ENCODE measurements at places on chromosomes 2 and 18.

DNA sequence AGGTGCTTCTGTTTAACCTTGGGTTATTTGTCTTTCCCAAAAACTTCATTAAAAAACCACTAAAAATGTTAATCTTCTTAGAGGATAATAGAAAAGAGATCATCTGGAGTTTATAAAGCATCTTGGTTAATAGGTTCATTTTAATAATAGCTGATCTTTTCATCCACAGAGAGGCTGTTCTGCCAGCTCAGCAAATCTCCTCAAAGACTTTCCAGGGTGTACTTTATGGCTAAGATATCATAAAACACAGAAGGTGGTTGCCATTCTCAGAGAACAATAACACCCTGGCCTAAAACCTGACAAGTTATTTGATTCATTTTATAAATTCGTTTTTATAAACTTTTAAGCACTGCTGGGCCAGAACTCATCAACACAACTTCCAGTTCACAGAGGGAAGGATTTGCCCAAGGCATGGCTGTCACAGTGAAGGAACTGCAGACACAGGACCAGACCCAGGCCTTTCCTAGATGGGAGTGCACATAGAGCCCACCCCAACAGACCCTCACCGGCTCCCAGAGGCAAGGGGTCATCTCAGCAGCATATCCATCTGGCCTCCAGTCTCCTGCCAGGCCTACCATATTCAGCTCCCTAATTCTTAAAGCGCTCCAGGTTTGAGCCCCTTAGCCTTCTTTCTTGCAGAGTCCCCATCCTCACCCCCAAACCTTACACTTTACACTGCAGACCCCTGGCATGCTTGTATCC lies 203.4 kb upstream of the RAB6C start:
- no peak for DNase-seq

DNA sequence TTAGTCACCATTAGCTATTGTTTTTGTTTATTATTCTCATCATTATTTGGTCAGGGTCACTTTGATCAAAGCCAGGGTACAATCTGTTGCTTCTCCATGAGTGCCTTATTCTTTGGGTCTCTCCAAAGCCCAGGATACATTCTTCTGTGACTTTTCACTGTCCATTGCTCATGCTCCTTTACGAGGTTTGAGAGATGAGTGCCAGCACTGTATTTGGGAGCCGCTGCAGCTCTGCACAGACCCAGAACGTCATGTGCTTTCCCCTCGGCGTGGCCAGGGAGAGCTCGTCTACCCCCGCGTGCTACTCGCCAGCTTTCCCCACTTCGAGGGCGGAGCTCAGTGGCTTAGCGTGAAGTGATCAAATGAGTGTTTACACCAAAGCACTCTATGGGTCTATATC lies 123.7 kb downstream of the COL6A3 start:
- no peak for DNase-seq

DNA sequence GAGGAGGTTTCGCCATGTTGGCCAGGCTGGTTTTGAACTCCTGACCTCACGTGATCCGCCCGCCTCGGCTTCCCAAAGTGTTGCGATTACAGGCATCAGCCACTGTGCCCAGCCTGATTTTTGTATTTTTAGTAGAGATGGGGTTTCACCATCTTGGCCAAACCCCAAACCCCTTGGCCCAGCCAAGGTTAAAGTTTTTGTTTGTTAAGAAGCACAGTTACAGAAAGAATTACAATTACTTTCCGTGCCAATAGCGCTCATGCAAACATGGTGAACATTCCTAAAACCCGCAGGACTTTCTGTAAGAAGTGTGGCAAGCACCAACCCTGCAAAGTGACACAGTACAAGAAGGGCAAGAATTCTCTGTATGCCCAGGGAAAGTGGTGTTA lies 26.1 kb downstream of the ITSN2 start:
- no peak for DNase-seq

- DNase-seq, result no peak
Measured at GRCh38 chr2:239819091-239819973, 205.8 kb downstream of the NDUFA10 start.

- DNase-seq, result no peak
Measured at GRCh38 chr18:12373771-12374116, 3.3 kb downstream of the AFG3L2 start.

GRCh38 chr2:200266406-200266805 lies 40.1 kb upstream of the SPATS2L start:
- DNase-seq, result no peak

DNA sequence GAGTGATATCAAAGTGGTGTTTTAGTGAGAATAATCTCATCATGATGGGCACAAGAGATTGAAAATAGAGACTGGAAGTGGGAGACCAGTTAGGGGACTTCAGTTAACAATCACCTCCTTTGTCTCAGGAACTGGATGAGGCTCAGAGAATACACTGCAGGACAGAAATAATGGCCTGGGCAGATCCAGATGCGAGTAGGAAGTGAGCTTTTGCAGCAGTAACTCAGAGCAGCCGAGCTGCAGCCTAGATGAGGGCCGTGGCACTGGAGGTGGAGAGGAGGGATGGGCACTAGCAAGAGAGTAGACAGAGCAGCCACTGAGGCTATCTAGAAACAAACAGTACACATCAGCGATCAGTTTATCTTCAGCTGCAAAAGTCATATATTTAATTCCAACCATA lies 48.6 kb downstream of the CYB5A start:
- no peak for DNase-seq

GRCh38 chr2:43293744-43294695 lies 67.6 kb upstream of the ZFP36L2 start:
- no peak for DNase-seq

- no peak for DNase-seq
Measured at GRCh38 chr2:187302116-187302515, 145.9 kb downstream of the CALCRL start.

- no peak for DNase-seq
Measured at GRCh38 chr2:10688921-10689807, 611 bp downstream of the NOL10 start.

DNA sequence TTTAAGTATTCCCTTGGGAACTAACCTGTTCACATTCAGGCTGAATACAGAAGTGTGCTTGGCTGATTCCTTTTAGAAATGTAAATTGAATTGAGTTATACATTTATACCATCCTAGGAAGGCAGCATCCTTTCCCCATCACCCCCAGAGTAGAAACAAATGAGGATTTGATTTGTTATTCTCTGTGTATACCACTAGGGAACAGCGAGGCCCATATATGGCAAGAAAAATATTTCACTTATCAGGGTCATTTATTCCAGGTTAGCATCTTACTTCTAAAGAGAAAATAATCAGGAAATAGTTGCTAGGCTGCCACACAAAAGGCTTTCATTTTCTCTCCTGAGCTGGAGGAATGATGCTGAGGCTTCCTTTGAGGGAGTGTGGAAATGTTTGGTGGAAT lies 516.9 kb downstream of the PIK3C3 start:
- DNase-seq, result no peak

DNA sequence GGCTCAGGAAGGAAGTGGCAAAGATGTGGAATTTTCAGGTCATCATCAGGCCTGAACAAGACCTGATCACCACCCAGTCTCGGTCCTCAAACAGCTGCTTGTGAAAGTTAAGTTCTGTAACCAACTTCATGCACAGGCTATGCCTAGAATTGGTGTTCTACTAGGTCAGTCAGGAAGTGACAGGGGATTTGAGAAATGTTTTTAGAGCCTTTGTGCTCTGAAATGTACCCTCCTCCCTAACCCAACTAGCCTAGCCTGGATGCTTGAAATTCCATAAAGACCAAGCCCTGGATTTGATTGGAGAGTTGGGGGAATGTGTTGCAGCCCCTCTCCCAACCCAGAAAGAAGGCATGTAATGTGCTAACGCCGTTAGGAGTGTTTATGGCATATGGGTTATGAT lies 63.3 kb downstream of the TGOLN2 start:
- DNase-seq, result no peak

DNA sequence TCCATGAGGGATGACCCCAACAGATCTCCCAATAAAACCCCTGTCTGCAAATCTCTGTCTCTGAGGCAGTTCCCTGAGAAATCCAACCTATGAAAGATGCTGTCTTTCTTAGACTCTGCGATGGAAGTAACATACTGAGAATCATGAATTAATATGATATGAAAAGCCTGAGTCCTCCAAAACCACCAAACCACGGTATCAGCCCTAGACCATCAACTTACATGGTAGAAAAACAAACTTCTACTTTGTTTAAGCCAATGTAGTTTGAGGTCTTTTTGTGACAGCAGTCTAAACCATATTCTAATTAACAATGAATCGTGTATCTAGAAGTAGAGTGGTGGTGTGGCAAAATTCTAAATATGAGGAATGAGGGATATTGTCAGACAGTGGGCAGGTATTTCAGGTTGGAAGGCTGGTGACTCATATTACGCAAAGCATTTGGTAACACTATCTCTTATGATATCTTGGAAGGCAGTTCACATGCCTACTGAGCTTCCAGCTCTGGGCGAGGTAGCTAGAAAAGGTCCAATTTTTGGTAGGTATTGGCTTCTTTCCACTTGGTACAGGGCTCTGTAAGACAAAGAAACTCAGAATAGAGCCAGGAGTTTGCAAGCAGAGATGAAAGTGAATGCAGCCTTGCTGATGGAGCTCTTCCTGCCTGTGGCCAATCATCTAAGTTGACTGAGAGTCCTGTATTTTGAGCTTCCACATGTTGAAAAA lies 215.8 kb downstream of the ZFP36L2 start:
- DNase-seq, result no peak

DNA sequence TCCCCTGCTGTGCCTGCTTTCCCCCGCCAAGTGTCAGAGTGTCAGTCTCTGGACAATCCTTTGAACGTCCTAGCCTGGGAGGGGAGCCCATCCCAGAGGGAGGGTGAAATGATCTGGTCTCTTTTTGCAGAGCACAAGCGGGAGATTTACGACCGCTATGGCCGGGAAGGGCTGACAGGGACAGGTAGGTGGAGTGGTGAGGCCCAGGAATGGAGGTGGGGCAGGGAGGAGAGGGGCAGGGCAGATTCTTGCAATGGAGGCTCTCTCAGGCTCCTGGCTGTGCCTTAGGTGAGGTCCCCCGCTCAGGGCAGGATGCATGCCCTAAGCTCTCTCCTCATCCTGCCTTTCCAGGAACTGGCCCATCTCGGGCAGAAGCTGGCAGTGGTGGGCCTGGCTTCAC lies 2.4 kb downstream of the DNAJB2 start:
- DNase-seq, result no peak

GRCh38 chr18:57063601-57064103 lies 83.2 kb upstream of the BOD1L2 start:
- no peak for DNase-seq

GRCh38 chr2:4882421-4882820 lies 809.8 kb upstream of the SOX11 start:
- DNase-seq, result no peak

- no peak for DNase-seq
Measured at GRCh38 chr2:42792583-42793333, at the start of gene HAAO. HAAO (minus strand) TSS chr2:42792583; CDS start chr2:42792536, 47 bp downstream.

DNA sequence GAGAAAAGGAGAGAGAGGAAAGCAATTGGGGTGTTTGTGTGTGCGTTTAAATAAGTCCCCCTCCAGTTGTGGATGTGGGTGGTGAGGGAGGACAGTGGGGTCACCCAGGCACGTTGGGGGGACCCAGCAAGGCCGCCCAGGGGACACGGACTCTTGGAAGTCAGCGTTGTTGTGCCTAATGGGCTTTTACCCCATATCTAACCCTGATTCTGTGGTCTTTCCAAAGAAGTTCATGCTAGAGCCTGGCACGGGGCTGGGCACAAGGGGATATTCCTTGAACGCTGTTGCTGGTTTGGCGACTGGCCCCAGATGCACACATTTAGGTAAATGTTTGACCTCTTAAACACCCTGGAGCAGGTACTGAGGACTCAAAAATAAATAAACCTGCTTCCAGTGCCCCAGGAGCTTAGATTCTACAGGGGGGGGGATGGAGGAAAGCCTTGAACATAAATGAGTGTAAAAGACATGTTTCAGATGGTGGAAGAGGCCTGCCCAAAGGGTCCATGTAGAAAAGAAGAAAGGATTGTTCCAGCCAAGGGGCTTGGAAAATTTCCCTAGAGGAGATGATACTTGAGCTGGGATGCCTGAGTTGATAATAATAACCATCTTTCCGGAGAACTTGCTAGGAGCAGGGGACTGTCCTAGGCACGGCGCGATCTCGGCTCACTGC lies 97.7 kb upstream of the SIX3 start:
- DNase-seq, result no peak

DNA sequence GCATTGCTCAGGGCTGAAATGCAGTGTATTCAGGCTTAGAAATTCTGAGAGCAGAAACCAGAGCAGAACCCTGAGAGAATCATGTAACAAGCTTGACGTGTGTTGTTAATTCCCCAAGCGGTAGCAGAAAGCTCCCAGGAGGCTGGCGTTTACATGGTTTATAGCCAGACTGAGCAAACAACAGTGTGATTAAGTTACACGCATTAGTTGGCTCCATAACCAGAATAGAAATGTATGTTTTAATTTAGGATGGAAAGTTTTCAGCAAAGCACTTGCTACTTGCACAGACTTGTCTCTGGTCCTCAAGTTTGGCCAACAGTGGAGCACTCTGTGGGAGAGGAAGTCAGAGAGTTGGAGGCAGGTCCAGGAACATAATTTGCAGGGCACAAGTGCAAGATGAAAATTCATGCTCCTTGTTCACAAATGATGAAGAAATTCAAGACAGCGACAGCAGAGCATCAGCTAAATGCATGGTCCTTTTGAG lies 69.3 kb downstream of the MAPK4 start:
- no peak for DNase-seq

DNA sequence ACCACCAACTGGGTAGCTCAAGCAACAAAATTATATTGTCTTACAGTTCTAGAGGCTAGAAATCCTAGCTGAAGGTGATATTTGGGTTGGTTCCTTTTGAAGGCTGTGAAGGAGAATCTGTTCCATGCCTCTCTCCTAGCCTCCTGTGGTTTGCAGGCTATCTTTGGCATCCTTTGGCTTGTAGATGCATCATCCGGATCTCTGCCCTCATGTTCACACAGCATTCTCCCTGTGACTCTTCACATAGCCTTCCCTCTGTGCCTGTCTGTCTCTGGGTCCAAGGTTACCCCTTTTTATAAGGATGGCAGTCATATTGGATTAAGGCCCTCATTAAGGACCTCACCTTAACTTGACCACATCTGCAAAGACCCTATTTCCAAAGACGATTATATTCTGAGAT lies 78.6 kb upstream of the MAP3K20 start:
- no peak for DNase-seq

GRCh38 chr2:230666885-230667712 lies 45.5 kb upstream of the CAB39 start:
- no peak for DNase-seq

DNA sequence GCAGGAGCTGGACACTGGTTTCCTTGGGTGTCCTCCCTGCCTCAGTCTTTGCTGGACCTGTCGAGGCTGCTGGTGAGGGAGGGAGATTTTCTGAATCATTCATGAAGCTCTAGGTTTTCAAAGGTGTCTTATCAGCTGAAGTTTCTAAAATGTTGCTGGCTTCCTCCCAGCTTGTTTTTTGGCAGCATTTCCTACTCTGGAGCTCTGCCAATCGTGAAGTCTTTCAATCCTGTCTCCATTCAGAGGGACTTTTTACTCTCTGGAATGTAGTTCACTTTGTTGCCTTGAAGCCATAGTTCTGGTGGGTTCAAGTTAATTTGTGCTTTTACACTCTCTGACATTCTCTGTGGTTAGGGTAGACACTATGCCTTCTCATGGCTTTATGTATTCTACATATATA lies 23.9 kb downstream of the SNTG2 start:
- DNase-seq, result no peak

Data from effector memory CD4-positive, alpha-beta T cell (primary cell).